ENCODE measurements at places on chromosomes 3 and 15.
A peak's percentile ranks its signal among the peaks of the same experiment; 100 is the strongest.

GRCh38 chr15:100878648-100879047, 983 bp upstream of the ALDH1A3 start:
- DNase-seq = no peak
- H3K36me3 ChIP-seq = no peaks in the 10 kb centered on the region
- peaks cover 78% of the 10 kb centered on the region for H3K27me3 ChIP-seq
- no peak overlapping the region for H3K27ac ChIP-seq

DNA sequence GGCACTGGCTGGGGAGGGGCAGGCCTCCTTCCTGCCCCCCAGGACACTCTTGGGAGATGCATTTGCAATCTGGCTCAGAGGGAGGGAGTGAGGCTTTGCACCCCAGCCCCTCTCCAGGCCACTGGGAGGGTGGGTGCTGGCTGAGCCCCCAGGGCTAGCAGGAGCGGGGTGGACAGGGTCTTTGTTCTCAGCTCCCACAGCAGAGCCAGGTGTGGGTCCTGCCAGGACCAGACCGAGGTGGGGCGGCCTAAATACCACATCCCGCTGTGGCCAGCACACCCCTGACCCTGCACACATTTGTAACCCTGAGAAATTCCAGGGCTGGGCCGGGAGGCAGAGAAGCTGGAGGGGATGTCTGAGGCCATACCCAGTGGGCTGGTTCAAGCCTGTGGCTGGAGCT, 41.0 kb downstream of the STARD5 start:
- H3K4me1 ChIP-seq = peaks cover 58% of the 10 kb centered on the region
- peaks cover 3% of the 10 kb centered on the region for H3K27me3 ChIP-seq
- no peak overlapping the region for H3K4me3 ChIP-seq
- peaks cover 19% of the 10 kb centered on the region for H3K36me3 ChIP-seq
- DNase-seq = no peak

DNA sequence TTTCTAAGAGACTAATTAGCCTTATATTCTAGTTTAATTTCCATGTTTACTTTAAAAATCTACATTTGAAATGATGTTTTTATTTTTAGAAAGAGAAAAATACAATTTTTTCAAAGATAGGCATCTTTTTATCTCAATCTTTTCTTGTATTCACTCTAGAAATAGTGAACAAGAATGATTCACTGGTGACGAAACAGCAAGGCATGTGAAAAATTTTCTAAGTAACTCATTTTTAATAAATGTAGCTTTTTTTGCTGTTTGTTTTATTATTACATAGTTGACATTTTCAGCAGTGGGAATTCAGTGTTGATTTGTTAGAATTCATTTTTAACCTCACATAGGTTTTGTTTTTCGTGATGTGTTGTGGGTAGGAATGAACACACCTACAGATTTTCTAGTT, 1226.4 kb downstream of the NSUN3 start:
- H3K27ac ChIP-seq = no peak overlapping the region
- no peaks in the 10 kb centered on the region for H3K36me3 ChIP-seq

GRCh38 chr3:57872606-57873005, 116.5 kb downstream of the SLMAP start:
- no peak overlapping the region for H3K27ac ChIP-seq
- no peak overlapping the region for H3K4me3 ChIP-seq
- no peaks in the 10 kb centered on the region for H3K4me1 ChIP-seq

GRCh38 chr3:113161661-113162060, 49.7 kb upstream of the BOC start:
- DNase-seq = no peak
- no peak overlapping the region for H3K4me3 ChIP-seq
- H3K27ac ChIP-seq = no peak overlapping the region
- H3K4me1 ChIP-seq = no peaks in the 10 kb centered on the region
- peaks cover 10% of the 10 kb centered on the region for H3K27me3 ChIP-seq

DNA sequence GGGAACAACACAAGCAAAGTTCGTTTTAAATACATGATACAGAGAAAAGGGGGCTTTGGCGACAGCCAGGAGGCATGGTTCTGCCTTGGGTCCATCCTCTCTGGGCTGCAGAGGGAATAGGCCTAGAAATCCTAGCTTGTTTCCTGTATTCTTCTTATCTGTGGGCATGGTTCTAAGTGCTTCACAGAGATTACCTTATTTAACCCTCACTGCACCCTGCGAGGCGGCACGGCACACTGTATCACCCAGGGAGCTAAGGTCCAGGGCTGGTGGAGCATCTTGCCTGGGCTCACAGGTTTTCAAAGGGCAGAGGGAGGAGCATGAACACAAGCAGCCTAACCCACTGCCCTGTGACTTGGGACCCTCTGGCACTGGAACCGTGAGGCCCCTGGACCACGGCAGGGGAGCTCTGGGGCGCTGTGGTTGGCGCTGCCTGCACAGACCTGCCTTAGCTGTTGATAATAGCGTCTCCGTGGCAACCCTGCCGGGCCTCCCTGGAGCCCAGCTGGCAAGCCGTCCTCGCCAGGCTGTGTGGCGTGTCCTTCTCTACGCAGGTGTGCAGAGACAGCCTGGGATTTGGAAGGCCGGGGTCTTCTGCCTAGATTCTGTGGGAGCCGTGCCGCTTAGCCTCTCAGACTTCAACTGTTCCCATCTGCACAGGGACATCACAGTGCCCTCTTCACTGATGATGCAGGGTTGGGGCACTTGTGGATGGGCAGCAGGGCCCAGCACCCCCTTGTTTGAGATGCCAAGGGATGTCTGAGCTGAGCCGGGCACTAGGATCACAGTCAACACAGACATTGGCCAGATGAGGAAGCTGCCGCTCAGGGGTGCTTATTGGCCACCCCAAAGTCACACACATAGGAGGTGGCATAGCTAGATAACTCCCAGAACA, 154.6 kb upstream of the TLE3 start:
- peaks cover 25% of the 10 kb centered on the region for H3K4me1 ChIP-seq
- H3K36me3 ChIP-seq = no peaks in the 10 kb centered on the region
- peaks cover 69% of the 10 kb centered on the region for H3K27me3 ChIP-seq
- no peak overlapping the region for H3K27ac ChIP-seq

GRCh38 chr3:1774597-1774996, 324.1 kb upstream of the CNTN4 start:
- no peaks in the 10 kb centered on the region for H3K27me3 ChIP-seq
- no peak overlapping the region for H3K27ac ChIP-seq
- H3K36me3 ChIP-seq = no peaks in the 10 kb centered on the region
- no peak for DNase-seq
- no peak overlapping the region for H3K4me3 ChIP-seq

GRCh38 chr3:133851931-133852330, 43.8 kb downstream of the RAB6B start:
- H3K4me1 ChIP-seq = no peaks in the 10 kb centered on the region
- no peak overlapping the region for H3K27ac ChIP-seq
- H3K36me3 ChIP-seq = no peaks in the 10 kb centered on the region
- DNase-seq = no peak
- no peak overlapping the region for H3K4me3 ChIP-seq
- H3K27me3 ChIP-seq = peaks cover 16% of the 10 kb centered on the region

- no peak overlapping the region for H3K27ac ChIP-seq
- H3K4me3 ChIP-seq = no peak overlapping the region
- no peak for DNase-seq
- no peaks in the 10 kb centered on the region for H3K36me3 ChIP-seq
Observed at GRCh38 chr3:64612916-64613526, 74.8 kb downstream of the ADAMTS9 start.

GRCh38 chr3:106431721-106432120, 562.9 kb upstream of the CBLB start:
- DNase-seq = no peak
- no peak overlapping the region for H3K27ac ChIP-seq
- no peaks in the 10 kb centered on the region for H3K36me3 ChIP-seq
- peaks cover 4% of the 10 kb centered on the region for H3K4me1 ChIP-seq
- H3K4me3 ChIP-seq = no peak overlapping the region

- DNase-seq = no peak
- H3K4me1 ChIP-seq = peaks cover 24% of the 10 kb centered on the region
- H3K27ac ChIP-seq = no peak overlapping the region
- H3K36me3 ChIP-seq = no peaks in the 10 kb centered on the region
- H3K27me3 ChIP-seq = no peaks in the 10 kb centered on the region
- no peak overlapping the region for H3K4me3 ChIP-seq
Observed at GRCh38 chr3:61253756-61254155, 2.5 kb upstream of the FHIT start.

DNA sequence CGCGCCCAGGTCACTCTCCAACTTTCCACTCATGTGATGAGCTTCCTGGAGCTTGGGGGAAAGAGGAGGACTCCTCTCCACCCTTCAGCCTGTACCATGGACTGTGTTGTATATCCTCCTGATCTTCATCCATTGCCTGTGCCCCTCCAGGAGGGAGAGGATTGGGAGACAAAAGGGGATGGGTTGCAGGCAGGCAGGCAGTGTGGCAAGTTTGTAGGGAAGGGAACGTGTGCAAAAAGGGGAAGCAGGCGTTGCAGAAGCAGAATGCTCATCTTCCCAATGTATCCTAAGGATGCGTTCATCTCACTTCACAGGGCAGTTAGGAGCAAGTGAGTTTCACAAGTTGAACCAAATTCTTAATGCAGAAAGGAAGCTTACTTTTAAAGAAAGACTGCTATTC, 28.1 kb upstream of the GHSR start:
- H3K4me1 ChIP-seq = peaks cover 11% of the 10 kb centered on the region
- H3K4me3 ChIP-seq = peak overlapping the region; percentile 11
- H3K27me3 ChIP-seq = peaks cover 8% of the 10 kb centered on the region
- H3K27ac ChIP-seq = no peak overlapping the region
- DNase-seq = no peak

- no peak overlapping the region for H3K4me3 ChIP-seq
- H3K36me3 ChIP-seq = no peaks in the 10 kb centered on the region
- H3K27ac ChIP-seq = no peak overlapping the region
- no peaks in the 10 kb centered on the region for H3K4me1 ChIP-seq
- DNase-seq = no peak
Observed at GRCh38 chr15:74294010-74294409, 57.9 kb downstream of the CCDC33 start.

DNA sequence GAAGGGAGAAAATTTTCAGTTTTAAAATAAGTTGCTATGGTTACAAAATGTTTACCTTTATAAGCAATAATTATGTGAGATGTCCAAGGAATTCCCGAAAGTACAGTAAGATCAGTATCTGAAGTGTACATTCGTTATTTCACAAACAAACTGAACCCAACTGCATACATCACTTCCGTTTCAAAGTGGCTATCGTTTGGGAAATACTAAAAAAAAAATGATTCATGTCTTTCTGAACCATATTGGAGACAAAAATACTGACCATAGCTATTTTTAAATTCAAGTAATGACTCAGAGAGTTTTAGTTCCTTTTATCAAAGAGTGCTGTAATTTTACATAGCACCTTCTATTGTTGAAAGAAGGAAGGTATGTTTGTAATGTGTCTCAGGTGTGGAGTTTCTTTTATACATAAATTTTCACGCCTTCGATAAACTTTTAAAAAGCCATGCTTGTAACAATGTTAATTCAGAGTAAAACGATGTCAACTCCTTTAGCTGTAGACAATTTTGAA, 8.0 kb upstream of the ANKRD28 start:
- H3K36me3 ChIP-seq = peaks cover 10% of the 10 kb centered on the region
- H3K4me3 ChIP-seq = no peak overlapping the region
- H3K27me3 ChIP-seq = no peaks in the 10 kb centered on the region
- no peak for DNase-seq

Data from activated naive CD4-positive, alpha-beta T cell treated with anti-CD3 and anti-CD28 coated beads, Interleukin-2, amount 10 ng/mL, durations not matched to agents 7 days and 5 days (primary cell).